Activated CD4-positive, CD25-positive, alpha-beta regulatory T cell treated with anti-CD3 and anti-CD28 coated beads, Interleukin-2, amount 50 U/mL, for 24 hours (primary cell): ENCODE measurements at places on chromosomes 12 and 14.

GRCh38 chr14:96960598-96961116 is 163.5 kb downstream of the VRK1 start:
- ATAC-seq, result no peak

DNA sequence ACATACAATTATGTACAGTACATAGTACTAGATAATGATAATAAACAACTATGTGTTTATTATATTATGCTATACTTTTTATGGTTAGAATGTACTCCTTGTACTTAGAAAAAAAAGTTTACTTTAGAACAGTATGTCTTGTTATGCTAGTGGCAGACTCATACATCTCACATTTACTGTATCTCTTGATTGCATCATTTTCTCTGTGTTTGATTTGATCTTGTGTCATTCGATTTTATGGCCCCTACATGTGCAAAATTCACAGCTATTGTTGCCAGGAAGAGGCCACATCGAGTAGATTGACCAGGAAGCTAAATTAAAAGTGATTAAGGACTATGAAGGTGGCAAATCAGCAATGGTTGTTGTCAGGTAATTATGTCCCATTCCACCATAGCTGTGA is 153.0 kb downstream of the PCNX1 start:
- ATAC-seq, result no peak

DNA sequence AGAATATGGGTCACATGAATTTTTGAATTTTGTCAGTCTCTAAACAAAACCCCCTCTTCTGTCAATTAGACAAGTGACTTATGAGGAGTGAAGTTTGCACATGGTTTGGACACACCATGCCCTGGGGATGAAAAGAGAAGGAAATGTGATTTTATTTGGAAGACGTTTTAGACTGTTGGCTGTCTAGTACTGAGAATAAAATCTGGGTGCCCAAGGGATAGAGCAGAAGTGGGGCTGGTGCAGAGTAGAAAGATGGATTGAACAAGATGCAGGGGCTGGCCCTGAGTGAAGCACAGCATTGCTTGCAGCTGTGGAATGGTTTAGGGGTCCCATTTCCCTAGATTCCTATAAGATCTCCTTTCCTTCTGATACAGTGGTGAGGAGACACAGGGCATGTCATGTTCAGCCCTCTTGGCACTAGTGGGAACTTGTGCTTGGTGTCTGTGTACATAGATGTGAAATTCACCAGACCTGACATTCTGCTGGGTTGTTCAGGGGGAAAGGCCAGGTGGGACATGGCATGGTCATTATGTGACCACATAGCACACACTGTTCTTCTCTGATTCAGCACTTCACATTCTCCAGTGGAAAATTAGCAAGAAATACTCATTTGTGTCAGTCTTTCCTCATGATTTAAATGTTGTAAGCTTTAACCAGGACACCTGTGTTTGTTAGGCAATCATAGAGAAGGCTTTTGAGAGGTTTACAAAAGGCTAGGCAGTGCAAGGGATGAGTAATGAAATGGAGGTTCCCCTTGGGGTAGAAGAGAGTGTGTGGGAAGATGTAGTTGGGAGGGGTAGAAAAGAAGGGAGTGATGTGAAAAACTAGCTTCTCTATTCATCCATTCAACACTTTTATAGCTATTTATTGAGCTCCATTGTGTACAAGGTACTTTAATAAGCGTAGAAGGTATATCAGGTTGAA is 202.3 kb upstream of the IGF1 start:
- no peak for ATAC-seq

DNA sequence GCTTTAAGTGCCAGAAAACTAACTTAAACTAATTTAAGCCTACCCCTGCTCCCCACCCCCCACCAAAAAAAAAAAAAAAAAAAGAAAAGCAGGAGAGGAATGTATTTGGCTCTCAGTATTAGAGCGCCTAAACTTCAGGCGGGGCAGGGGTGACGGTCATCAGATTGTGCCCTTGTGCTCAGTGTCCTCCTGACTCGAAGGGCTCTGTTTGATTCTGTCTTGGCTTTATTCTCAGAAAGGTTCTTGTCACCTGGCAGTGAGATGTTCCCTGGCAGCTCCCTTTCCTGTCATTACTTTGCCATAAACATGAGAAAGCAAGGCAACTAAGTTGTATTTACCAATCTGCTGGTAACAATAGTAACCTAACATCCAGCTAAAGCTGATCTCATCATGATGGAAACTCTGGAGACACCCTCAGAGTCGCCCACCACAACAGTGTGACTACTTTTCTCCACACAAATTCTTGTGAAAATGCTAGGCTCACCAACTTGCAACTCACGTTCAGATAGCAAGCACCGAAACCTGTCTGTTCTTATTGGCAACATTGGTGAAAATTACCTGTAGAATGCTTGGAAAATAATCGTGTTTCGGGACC is 39.0 kb upstream of the WNK1 start:
- ATAC-seq, result peak; percentile 57

DNA sequence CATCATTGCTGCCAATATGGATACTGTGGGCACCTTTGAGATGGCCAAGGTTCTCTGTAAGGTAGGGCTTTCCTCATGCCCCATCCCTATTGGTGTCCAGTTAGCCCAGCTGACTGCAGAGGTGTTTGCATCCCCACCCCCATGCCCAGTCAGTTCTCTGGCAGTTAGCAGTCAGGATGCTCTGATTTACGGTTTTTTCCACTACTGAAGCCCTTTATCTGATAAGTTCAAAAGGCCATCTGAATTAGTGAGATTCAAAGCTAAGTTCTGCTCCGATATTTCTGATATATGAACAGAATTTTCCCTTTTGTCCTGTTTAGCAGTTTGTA is 773 bp downstream of the GMPR2 start:
- no peak for ATAC-seq

DNA sequence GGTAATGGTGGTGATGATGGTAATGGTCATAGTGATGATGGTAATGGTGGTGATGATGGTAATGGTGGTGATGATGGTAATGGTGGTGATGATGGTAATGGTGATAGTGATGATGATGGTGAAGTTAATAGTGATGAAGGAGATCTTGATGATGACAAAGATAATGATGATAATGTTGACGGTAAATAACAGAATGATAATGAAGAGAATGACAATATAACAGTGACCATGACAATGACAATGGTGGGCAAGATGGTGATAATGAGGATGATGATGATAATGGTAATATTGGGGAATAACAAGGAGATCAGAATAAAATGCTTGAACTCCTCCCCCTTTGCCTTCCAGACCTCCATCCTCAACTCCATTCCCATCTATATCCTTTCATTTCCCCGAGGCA is 233.3 kb upstream of the SFSWAP start:
- no peak for ATAC-seq

DNA sequence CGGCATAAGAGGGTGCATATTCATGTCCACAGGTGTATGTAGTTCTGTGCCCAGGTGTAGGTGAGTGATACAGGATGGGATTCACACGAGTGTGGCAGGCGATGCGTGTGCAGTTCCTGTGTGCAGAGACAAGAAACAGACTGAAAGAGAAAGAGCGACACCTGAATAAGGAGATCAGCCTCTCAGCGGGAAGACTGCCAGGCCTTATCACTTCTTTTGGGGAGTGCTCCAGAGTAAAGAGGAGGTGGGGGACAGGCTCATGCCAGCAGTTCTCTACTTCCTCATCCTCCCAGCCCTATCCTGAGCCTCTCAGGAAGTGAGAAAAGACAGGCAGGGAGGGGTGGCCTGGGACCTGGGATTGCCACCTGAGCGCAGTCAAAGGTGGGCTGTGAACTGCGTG is 2.8 kb downstream of the PSMB11 start:
- no peak for ATAC-seq

GRCh38 chr14:75995372-75996041 is 9.9 kb downstream of the IFT43 start:
- ATAC-seq, result no peak

DNA sequence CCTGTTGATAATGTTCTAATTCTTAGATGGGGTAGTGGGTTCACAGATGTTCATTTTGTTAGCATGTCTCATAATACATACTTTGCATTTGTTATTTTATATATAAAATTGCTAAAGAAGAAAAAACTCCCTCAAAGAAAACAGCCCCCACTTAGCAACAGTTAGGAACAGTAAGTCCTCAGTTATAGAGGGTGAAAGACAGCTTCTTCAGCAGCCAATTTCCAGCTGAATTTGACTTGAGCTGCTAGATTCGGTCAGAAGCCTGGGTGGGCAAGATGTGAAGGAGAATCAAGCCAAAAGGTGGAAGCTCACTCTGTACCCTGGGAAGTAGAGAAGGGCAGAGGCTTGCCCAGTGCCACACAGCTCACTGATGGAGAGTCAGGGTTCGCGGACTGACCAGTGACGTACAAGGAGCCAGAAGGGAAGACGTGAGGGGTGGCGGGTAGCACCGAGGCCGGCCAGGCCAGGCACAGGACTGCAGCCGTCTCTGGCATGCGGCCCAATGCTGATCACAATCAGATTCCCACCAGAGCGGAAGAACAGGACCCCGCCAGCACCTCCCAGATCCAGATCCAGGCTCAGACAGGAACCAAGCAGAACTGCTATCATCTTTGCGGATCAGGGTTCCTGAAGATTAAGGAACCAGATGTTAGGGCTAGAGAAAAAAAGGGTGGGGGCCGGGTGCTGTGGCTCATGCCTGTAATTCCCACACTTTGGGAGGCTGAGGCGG is 30.4 kb upstream of the VWF start:
- no peak for ATAC-seq

DNA sequence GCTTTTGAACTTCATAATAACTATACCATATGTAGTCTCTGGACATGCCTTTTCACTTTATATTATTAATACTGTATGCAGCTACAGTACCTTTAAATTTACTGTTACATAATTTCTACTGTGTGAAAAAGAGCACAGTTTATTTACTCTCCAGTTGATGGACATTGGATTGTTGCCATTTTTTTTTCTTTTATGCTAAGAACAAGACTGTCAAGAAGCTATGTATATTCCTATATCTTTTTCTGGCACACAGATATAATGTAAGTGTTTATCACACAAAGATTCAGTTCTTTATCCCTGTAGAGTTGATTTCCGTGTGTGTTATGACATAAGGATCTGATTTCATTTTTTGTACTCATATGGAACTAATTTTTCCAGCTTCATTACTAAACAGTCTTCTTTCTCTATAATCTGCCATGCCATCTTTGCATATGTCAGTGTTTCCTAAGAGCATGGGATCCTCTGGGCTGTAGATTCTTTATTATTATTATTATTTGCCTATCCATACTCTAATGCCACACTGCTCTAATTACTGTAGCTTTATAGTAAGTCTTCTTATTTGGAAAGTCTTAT is 593.0 kb upstream of the ATP2B1 start:
- ATAC-seq, result no peak

GRCh38 chr12:92739113-92739512 is 36.3 kb downstream of the PLEKHG7 start:
- no peak for ATAC-seq

DNA sequence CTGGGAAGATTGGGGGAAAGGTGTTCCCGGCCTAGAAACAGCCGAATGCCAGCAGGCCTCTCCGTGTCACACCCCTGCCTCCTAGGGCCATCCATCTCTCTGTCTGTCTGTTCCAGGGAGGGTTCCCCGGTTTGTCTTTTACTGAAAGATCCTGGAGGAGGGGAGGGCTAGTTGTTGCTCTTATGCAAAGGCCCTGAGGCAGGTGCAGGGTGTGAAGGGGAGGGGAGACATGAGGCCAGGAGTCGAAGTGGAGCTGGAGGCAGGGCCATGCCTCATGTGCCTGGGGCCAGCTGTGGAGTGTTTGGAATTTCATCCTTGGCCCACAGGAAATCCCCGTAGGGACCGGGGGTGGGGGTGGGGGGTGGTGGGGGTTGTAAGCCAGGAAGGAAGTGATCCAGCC is 8.7 kb upstream of the RCOR1 start:
- ATAC-seq, result no peak

DNA sequence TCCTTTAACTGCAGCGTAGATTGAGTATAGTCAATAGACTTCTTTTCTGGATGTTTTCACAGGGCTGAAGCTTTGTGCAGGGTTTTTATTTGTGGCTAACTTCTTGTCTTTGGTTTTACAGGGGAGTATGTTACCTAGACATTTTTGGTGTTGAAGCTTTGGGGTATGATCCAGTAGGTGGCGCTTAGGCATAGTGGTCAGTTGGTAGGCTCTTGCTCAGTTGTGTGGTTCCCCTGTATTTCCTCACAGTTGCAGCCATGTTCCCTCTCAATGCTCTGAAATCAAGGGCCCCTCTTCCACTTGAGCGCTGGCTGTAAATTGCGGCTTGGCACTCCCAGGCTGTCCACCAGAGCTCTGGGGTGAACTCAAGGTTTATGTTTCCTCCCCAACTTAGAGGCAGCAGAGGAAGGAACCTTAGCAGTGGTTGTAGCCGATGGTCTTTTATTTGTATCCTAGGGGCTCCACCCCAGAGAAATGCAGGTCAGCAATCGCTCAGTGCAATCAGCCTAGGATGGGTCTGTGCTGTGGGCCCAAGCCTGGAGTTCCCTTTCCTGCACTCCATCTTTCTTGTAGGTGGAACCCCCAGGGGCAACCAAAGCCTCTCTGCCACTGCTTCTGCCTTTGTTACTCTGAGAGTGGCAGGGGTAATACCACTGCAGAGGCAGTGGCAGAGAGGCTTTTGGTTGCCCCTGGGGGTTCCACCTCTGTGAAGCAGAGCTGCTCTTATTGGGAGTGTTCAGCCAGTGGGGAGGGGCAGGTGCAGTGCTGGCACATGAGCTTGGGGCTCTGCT is 55.1 kb downstream of the CMAS start:
- peak; percentile 62 for ATAC-seq
